ENCODE measurements at places on chromosomes 3 and 15. TPM values are rescaled to one million over a fixed set of nuclear protein-coding genes. Genes with fewer than 3 reads are reported as not detected.

DNA sequence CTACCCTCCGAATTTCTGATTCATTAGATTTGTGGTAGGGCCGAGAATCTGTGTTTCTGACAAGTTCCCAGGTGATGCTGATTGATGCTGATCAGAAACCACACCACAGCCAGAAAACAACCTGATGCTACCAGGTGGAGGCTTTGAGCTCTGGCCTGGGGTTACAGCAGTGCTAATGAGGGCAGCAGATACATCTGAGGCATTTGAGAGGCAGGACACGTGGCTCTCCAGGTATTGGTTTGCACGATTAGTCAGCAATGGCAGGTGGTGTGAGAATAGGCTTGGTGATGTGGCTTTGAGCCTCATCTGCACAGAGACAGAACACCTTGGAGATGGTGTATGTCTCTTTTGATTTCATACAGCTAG, 78.8 kb upstream of the THBS1 start:
- ATAC-seq: no peak

- ATAC-seq: no peak
Measured at GRCh38 chr15:77710637-77711036, 77.9 kb upstream of the LINGO1 start.

DNA sequence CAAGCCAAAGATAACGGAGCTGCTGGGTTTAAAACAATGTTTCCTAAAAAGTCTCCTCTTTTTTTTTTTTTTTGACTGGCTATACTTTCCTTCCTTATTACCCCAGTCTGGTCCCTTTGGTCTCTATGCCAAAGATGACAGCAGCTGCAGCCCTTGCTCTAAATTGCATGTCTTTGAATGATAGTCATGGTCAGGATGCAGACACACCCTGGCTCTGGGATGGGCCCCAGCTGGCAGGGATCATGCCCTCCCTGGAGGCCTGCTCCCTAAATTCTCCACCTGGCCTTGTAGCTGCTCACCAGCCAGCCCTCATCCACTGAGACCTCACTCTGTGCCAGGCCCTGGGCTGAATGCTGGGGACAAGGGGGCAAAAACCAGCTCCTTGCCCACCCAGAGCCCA, 95.8 kb downstream of the MESD start:
- ATAC-seq: peak; percentile 26

- no peak for ATAC-seq
Measured at GRCh38 chr3:28936154-28936553, 344.7 kb upstream of the RBMS3 start.

- peak; percentile 54 for ATAC-seq
Measured at GRCh38 chr3:49013738-49014660, 4.4 kb downstream of the DALRD3 start.

DNA sequence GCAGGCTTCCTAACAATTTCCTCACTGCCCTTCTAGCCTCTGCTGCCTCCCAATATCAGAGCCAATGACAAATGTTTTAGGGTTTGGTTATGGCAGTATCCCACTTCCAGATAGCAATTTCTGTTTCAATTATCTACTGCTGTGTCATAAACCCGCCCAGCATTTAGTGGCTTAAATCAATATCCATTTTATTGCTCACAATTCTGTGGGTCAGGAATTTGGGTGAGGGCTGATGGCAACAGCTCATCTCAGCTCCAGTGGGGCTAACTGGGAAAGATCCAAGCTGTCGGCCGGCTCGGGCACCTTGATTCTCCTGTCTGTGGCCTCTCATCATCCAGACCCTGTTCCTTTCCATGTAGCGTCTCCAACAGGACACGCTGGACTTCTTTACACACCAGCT, 85.3 kb upstream of the GOLGA8J start:
- no peak for ATAC-seq

DNA sequence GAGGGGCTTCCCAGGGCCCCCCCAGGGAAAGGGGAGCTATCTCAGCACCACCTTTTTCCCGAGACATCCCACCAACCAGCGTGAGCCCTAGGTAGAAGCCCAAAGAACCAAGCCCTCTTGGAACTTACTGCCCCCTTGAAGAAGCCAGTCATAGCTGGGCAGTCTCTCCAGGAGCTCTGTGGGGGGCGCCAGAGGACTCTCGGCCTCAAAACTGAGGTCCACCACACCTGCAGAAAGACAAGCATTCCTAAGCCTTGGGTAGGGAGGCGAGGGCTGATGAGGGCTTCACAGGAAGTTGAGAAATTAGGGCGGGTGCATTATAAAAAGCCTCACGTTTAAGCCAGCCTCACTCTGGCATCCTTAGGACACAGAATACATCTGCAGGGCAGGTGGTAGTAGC, 9.0 kb downstream of the SSUH2 start:
- ATAC-seq: no peak

DNA sequence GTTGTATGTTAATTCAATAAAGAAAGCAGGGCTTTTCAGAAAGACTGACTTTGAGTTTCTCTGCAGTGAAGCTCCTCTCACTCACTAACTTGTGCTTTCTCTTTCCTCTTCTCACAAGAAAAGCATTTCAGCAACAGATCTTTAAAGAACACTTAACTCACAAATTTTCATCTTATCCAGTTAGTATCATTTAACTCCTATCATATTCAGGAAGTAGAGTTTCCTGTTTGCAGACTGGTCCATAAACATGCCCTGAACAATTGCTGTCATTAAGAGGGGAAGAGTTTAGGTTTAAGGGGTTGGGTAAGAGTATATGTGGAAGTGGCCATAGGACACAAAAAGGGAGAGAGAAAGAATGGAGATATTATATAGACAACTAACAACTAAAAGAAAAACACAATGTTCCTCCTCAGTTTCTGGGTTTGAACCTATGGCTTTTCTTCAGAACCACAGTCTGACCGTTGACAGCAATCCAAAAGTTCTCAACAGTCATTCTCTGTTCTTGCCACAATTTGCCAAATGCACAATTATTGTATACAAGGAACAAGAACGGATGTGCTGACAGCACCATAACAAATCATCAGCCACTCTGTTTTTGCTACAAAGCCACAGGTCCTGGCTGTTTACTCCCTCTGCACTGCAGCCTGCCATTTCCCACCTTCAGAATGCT, 63.9 kb downstream of the CHAC1 start:
- no peak for ATAC-seq

GRCh38 chr15:64478863-64479262, 18.5 kb downstream of the ZNF609 start:
- ATAC-seq: no peak

- no peak for ATAC-seq
Measured at GRCh38 chr3:107894998-107895397, 195.8 kb downstream of the CD47 start.

- ATAC-seq: no peak
Measured at GRCh38 chr3:187012609-187013051, 82.3 kb downstream of the ST6GAL1 start.

DNA sequence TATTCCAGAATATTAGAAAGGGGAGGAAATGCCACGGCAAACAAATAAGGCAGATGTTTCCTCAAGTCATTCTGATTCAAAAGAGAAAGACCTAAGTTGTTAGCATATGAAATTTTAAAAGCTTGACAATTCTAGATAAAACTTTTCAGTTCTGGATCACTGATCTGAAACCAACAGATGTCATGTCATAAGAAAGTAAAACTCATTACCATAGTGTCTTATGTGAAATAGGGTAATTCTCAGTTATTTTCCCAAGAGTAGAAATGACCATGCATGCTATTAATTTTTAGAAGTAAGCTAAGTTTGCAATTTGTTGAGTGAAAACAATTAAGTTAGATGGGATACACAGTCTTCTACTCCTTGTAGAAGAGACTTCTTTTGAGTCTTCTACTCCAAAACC, 630.3 kb downstream of the NAALADL2 start:
- ATAC-seq: no peak

DNA sequence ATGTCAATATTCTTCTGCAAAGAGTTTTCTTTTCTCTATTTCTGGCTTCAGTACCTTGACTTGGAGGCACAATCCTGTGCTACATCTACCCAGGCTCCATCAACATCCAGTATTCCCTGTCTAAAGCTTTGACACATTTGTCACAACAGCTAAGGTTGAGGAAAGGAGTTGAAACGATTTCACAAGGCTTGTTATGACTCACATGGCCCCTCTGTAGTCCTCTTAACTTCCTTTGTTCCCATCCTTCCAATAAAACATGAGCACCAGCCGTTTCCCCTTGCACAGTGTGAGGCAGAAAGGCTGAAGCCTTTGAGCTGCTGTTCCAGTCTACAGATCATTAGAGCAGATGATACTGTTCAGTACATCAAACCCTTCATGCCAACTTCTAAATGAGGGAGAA, 163.0 kb upstream of the TMCO5A start:
- ATAC-seq: no peak

- ATAC-seq: no peak
Measured at GRCh38 chr3:33541918-33542317, 101.7 kb upstream of the UBP1 start.

GRCh38 chr3:169668957-169669741, 5.6 kb upstream of the MECOM start:
- ATAC-seq: peak; percentile 92

DNA sequence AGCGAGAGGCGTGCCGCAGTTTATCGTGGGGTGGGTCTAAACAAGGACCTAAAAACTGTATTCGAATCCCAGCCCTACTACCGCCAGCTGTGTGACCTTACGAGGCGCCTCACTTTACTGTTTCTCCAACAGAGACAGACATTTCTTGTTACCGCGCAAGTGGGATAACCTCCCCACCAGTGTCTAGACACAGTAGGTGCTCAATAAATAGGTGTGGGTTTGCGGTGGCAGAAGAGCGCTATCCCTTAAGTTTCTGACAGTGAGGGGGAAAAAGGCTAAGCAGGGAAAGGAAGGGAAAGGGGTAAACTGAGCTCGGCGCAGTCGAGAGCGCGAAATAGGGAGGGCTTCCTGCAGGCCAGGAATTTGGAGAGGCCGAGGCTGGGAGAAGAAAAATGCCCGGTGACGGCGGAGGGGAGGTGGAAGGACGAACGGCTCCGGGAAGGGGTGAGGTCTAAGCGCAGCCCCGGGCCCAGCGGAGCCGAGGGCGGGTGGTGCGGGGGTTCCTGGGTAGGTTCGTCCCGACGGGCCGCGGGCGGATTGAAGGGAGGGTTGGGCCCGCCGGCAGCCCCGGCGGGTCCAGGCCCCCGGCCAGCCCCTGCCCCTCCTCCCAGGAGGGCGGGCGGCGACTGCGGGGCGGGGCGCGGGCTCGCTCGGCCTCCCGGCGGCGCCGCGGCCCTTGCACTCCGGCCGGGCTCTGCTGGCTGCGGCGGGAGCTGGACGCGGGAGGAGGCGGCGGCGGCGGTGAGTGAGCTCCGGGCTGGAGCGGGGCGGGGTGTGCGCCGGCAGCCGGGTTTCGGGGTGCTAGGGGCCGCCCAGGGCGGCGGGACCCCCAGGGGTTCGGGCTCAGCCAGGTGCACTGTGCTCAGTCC, at the start of gene CGNL1:
TSS of gene CGNL1 (plus strand) at position 679 of the 869 bp plus-strand sequence. CDS start 61,495 bp downstream, outside the sequence.
- peak; percentile 58 for ATAC-seq

GRCh38 chr3:129485721-129486663, 42.4 kb upstream of the RHO start:
- ATAC-seq: peak; percentile 73

DNA sequence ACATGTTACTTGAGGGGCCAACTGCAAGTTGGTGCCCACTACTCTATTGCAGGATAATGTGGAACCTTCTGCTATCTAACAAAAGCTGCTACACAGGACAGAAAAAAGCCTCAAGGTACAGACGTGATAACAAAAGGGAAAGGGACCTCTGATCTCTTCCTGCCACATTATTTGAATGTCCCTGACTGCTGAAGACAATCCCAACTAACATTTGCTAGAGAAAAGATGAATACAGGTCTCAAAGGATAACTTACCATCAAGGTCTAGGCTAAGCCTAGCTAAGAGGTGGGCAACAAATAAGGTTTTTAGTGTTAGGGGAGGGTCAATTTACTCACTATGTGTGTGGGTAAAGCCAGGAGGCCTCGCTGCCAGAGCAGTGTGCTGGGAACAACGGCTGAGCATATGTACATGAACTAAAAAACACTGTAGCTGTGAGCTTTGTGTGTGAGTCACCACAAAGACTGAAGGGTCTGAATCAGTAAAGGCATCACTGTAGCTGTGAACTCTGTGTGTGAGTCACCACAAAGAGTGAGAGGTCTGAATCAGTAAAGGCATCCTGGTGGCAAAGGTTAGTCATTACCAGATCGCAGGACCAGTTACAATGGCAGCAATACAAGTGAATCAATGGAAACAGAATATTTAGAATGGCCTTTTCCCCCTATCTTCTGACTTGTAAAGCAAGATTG, 111.7 kb downstream of the LMLN start:
- ATAC-seq: peak; percentile 99

DNA sequence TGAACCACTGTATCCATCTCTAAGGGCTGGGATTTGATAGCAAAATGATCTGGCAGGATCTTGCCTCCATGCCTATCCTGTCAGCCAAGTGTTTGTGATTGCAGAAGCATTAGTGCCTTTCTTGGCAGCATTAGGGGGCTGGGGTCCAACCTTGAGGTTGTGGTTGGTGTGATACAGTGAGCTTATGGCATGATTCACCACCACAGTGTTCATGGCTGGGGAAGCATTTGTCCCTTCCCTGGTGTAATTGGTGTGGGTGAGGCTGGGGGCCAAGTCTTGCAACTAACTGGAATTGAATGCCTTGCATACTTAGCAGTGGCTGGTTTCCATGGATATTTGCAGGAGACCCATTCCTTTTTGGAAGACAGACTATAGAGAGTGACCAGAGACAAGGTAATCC, 271.0 kb upstream of the TBL1XR1 start:
- no peak for ATAC-seq

GRCh38 chr15:82828075-82828474, 18.6 kb downstream of the WHAMM start:
- ATAC-seq: no peak

DNA sequence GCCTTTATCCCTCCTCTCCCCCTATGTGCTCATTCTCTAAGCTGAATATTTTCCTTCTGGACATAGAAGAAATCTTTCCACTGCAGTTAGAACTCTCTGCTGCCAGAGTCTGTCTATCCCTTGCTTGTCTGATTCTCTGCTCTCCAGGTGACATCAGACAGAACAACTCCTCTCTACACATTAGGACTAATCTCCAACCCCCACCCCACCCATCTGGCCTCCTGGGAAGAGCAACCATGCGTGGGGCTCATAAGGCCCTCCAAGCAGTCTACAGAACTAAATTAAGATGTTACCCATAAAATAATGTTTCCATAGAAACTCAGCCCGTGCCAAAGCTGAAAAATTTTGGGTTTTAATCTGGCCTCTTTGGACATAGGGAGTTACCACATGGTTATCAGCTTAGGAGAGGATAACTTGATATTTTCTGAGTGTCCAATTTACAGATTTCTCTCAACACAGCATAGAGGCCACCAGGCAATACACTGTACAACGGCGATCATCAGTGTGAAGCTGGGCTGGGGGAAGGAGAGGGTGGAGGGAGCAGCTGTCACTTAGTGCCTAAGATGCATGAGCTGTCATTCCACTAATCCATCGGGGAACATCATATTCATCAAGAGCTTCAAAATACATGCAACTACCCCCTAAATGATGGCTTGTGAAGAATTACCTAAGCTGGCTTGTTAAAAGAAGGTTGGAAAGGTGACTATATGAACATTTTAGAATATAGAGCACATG, 199.4 kb downstream of the CLSTN2 start:
- ATAC-seq: no peak

GRCh38 chr3:134462331-134462941, 23.3 kb downstream of the ANAPC13 start:
- ATAC-seq: no peak

Gene HACL1
- 9.6 TPM for total RNA-seq

Gene AMIGO3
- total RNA-seq: not detected

Gene CHRD
- 0.84 TPM for total RNA-seq

Gene FSIP1
- total RNA-seq: 0.28 TPM

Gene ACKR2
- 1.1 TPM for total RNA-seq

Gene SNTN
- not detected for total RNA-seq

Gene IMPG2
- total RNA-seq: 0.08 TPM

Gene HOMER2
- total RNA-seq: 26.3 TPM

Gene SAXO2
- 0.80 TPM for total RNA-seq

Gene HCLS1
- total RNA-seq: 5.1 TPM

Gene CIDEC
- total RNA-seq: not detected

Gene SYNM
- total RNA-seq: 6.0 TPM

Gene CFAP100
- not detected for total RNA-seq

Gene C2CD4A
- 0.44 TPM for total RNA-seq
